ENCODE measurements at places on chromosomes 16 and 17.
A peak's percentile ranks its signal among the peaks of the same experiment; 100 is the strongest.

DNA sequence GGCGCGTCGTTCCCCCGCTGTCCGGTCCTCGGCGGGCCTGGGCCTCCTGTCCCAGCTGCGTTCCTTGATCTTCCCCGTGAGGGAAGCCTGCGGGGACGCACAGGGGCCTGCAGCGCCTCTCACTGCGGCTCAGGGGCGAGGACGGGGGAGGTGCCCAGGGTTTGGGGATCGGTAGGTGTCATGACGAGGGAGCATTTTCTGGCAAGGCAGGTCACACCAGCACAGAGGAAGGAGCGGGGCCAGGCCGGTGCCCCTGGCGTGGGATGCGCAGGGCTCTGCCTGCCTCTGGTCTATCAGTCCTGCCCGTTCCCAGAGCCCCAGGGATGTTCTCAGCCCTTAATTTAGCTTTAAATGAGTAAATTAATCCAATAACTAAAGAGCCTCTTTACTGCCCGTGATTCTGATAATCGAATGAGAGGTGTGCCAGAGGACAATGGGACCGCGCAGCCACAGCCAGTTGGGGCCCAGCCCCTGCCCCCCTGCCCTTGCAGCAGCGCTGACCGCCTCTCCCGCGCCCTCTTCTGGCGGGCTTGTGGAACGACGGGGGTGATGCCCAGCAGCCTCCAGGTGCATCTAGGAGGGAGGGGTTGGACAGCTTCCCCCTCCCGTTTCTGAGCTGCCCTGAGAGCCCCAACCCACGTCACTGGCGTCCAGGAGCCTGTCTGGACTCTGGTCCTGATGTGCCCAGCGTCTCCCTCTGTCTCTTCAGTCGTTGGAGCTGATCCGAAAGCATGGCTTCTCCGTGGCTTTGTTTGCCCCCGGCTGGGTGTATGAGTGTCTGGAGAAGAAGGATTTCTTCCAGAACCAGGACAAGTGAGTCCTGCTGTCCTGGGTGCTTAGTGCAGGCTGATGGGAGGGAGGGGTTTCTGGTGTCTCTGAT is 7.9 kb downstream of the ENGASE start:
- peak; percentile 21 for DNase-seq

DNA sequence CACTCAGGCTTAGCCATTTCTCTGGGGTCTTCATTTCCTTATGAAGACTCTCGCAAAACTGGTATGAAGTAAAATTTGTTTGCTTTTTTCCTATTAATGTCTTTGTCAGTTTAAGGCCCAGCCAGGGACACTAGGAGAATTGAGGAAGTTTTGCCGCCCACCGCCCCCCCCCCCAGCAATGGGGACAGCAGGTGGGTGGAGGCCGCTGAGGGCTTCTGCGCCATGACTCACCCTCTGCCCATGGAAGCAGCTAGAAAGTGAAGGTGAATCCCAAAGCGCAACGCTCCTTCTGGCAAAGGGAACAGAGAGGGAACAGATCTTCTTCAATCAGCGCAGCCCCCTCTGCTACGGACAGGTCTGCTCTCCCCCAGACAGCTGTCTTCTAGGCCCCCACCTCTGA is 49.7 kb downstream of the MARF1 start:
- no peak for DNase-seq

- no peak for DNase-seq
Measured at GRCh38 chr16:23651943-23652468, 10.7 kb downstream of the DCTN5 start.

DNA sequence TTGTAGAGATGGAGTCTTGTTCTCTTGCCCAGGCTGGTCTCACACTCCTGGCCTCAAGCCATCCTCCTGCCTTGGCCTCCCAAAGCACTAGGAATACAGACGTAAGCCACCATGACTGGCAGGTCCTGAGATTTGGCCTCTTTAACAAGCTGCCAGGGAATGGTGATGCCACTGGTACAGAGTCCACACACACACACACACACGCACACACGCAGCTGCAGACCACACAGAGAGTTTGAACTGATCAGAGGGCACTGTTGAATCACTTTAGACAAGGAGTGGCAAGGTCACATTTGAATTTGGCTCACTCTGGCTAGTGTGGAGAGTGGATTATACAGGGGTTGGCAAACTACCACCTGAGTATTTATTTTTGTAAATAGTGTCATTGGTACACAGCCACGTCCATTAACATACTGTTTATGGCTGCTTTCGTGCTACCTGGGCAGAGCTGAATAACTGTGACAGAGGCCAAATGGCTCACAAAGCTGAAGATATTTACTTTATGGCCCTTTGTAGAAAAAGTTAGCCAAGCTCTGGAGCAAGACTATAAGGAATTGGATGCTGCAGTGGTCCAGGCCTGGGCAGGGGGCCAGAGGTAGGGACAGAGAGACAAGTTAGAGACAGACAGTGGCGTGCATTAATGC is 9.9 kb downstream of the ITPRIPL2 start:
- DNase-seq = no peak

DNA sequence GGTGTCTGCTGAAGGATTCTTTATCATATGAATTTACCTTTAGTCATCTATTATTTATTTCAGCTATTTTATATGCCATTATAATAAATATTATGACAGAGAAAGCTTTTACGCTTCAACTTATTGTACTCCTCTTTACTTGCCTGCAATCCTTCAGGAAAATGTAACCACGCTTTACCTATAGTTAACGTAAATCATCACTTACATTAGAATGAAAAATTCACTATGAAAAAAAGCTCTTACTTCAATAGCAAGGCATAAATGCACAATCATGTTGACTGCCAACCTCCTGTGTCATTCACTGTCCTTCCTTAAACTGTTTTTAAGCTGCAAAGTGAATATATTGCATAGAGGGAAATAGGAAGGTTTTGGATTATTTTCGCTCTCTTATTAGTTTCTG is 277.9 kb downstream of the WWOX start:
- no peak for DNase-seq

DNA sequence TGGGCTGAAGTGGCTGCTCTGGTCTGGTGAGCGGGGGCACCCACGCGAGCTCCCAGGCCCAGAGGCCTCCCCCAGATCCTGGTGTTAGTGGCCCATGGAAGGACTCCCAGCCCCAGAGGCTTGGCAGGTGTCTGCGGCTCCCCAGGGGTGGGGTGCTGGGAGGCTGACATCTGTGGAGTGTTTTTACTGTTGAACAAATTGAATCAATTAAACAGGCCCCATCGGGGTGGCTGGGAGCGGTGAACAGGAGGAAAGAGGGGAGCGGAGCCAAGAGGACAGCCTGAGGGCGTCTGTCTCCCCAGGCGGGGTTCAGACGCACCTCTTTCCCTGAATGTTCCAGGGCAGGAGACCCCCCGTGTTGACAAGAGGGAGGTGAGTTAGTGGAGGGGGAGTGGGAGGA is 29.9 kb downstream of the ACTG1 start:
- no peak for DNase-seq

DNA sequence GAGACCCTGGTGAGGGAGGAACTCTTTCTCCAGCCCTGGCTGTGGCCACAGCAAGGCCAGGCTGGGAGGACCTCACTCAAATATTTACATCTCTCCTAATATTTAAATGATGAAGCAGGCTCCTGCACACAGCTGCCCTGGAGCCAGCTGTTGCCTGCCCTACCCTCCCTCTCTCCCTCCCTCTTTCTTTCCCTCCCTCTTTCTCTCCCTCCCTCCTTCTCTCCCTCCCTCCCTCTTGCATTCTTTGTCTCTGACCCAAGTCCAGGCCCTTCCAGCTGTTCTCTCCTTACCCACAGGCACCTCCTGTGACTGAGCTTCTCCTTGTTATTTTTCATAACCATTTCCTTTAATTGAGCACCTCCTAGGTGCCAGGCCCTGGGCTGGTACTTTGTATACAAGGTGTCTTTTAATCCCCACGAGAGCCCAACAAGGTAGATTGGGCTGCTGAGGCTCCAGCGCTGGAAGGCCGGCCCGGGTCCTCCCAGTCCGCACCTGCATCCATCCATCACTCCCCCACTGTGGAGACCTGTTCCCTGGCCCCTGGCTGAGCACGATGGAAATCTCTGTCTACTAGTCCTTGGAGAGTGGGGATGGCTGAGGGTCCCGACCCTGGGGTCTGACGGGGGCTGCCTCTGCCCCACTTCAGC is 242.3 kb downstream of the SEC14L1 start:
- no peak for DNase-seq

DNA sequence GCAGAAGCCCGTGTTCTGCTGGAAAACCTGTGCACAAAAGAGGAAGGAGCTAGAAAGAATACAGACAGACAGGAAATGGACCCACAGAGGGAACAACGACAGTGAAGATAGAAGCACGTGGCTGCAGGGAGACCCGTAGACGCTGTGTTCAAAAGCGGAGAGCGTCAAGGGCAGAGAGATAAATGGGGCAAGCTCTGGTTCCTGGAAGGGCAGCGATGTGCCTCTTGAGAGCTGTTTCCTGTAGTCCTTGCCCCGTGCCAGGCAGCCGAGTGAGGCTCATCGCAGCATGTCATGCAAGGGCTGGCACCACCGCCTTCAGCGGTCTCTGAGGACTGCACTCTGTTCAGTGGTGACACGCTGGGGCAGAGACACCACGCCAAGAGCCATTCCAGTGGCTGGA is 43.6 kb upstream of the CACNG5 start:
- DNase-seq = no peak

GRCh38 chr17:82236142-82236971 is 7.5 kb downstream of the SLC16A3 start:
- DNase-seq = no peak

GRCh38 chr16:17780181-17780580 is 309.4 kb upstream of the XYLT1 start:
- DNase-seq = no peak

DNA sequence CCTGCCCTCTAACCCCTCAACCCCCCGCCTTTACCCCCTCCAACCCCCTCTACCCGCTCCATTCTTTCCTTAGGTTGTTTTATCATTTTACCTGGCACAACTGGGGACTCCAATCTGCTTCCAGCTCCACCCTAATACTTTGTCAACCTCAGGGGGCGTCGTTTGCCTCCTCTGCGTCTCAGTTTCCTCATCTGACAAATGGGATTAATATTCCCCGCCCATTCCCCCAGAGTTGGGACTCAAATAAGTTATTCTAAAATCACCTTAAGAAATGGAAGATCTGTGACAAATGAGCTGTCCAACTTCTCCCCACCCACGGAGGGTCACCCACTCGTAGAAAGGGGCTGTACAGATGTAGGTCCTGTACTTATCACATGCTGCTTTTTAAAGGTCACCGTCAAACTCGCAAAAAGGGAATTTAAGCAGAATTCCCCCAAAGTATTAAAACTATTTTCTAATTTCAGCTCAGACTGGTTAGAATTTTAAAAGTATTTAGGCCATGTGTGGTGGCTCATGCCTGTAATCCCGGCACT is 40.6 kb upstream of the CPNE2 start:
- DNase-seq = no peak

DNA sequence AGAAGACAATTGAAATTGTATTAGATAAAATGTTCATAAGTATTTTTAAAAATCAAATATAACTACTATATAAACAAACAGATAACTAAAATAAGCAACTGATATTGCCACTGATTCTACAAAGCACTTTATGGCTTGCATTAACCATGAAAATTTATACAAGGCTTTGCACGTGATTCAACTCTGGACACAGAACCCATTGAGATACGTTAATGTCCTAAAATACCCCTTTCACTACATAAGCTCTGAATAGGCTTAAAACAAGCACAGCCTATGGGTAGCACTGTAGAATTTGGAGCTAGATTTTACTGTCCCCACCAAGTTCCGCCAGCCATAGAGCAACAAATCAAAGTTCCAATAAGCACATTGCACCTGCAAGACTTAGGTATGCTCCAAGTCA is 4.5 kb downstream of the ZNF652 start:
- no peak for DNase-seq

DNA sequence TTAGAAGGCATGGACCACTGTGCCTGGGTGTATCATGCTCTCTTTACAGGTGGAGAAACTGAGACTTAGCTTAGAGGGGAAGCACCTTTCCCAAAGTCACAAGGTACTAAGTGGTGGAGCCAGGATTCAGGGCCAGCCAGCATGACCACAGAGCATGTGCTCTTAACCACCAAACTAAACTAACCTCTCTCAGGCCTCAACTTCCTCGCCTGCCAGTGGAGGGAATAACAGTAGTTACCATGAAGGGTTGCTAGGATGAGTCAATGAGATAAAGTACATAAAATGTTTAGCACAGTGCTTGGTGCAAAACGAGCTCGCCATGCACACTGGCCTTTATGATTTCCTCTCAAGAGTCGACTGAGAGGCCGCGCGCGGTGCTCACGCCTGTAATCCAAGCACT is 6.4 kb upstream of the MYO1C start:
- DNase-seq = no peak

DNA sequence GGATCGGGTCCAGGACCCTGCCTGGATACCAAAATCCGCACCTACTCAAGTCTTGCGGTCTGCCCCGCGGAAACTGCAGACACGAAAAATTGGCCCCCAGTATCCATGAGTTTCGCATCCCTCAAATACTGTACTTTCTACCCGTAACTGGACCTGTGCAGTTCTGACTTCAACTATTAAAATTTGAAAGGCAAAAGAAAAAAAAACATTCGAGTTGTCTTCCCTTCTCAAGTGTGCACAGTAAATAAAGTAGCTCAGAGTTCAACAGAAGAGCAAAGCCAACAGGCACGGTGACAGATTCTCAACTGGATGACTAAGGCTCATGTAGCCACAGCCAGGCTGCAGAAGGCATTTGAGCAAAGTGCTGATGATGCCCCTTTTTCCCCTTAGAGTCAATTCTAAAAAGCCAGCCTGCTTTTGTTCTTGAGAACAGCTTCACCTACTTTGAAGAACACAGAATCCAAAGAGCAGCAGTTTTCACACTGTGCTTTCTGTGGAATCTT is 32.5 kb downstream of the MARF1 start:
- DNase-seq = no peak

DNA sequence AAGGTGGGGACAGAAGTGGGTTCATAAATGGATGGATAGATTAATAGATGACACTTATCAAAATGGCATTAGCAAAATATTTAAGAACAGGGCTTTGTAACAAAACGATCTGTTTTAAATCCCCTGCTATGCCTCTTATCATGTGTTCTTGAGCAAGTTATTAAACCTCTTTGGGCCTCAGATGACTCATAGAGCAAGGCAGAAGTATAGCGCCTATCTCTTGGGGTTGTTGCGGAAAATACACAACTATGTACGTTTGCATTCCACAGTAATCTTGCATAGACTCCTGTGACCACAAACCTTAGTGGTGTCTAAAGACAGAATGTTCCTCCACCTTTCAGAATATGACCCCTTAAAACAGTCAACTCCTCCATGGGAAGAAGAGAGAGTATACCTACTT is 116.8 kb downstream of the CDYL2 start:
- DNase-seq = no peak

GRCh38 chr17:5618476-5618875 is 34.2 kb upstream of the NLRP1 start:
- no peak for DNase-seq

GRCh38 chr17:61447358-61447757 is 4.9 kb upstream of the TBX4 start:
- no peak for DNase-seq
